ENCODE measurements at places on chromosomes 7 and 10.
A peak's percentile ranks its signal among the peaks of the same experiment; 100 is the strongest.

GRCh38 chr10:71219918-71220688, 7.7 kb downstream of the UNC5B start:
- no peak for DNase-seq

DNA sequence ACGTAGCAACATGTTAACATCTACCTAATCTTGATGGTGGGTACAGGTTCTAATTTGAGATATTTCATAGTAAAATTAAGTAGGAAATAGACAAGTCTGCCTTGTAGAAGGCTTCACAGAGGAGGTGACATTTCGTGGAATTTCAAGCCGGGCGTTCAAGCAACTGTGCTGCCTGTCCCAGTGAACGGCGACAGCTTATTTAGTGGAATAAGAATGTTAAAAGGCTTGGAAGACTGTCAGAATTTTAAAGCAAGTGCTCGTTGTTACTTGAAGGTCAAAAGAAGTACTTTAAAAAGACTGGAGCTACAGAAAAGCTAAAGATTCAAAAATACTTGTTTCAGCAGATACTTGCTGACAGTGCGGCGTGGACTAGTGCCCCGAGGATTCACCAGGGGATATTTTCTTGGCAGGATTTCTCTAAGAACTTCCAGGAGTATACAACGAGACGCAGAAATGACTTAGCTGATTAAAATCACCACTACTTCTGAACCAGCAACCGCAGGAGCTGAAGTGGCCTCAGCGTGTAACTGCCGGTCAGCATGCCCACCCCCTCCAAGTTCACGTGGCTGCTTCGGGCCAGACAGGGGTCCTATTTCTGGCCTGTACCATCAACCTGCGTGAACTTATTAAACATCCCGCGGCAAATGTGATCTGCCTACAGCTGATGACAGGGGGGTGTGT, 46.5 kb downstream of the CTBP2 start:
- no peak for DNase-seq

DNA sequence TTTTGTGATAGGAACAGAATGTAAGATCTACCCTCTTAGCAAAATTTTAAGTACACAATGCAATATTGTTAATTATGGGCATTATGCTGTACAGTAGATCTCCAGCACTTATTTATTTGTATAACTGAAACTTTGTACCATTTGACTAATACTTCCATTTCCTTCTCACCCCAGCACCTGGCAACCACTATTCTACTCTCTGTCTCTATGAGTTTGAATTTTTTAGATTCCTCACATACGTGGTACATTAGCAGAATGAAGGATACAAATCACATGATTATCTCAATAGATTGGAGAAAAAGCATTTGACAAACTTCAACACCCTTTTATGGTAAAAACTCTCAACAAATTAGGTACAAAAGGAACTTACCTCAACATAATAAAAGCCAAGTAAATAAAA, 90.3 kb upstream of the DLX6 start:
- DNase-seq, result no peak

DNA sequence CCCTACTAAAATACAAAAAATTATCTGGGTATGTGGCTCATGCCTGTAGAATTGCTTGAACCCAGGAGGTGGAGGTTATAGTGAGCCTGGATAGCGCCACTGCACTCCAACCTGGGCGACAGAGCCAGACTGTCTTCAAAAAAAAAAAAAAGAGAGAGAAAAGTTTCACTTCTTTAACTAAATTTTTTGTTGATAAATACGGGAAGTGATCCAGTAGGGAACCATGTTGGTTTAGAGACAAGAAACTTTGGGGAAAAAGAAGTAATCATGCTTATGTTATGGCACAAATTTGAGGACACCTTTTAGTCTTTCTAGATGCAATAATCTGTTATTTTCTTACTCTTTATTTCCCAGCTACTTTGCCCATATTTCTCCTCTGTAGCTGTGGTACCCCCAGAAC, 309.7 kb downstream of the TYW1 start:
- no peak for DNase-seq

DNA sequence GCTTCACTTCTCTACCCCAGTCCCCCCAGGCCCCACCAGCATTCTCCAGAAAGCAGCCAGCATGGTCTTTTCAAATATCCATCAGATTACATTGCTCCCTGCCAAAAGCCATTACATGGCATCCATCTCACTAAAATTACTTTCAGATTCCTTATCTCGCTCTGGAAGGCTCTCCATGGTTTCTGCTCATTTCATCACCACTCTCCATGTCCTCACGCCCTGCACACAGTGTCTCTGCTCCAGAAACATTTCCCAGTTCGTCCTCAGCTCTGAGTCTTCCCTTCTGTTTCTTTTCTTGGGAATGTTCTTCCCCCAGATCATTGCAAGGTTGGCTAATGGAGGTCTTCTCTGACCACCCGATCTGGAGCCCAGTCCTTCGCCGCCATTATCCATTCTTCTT, 499.1 kb downstream of the KCNMA1 start:
- no peak for DNase-seq

DNA sequence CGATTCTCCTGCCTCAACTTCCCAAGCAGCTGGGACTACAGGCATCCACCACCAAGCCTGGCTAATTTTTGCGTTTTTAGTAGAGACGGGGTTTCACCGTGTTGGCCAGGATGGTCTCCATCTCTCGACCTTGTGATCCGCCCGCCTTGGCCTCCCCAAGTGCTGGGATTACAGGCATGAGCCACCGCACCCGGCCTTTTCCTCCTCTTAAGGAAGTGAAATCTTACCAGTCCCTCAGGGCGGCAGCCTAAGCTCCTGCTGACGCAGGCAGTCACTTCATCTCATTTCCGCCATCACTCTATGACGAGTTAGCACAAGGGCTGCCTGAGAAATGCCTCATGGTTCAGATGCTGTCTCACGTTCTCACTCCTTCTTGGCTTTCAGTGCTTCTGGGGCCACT, 246.0 kb upstream of the SHH start:
- DNase-seq, result no peak

GRCh38 chr10:70661623-70662361, 10.5 kb upstream of the ADAMTS14 start:
- DNase-seq, result peak; percentile 46

GRCh38 chr10:125101581-125101980, 58.8 kb downstream of the CTBP2 start:
- DNase-seq, result no peak

GRCh38 chr10:116540814-116541213, 4.9 kb upstream of the PNLIP start:
- DNase-seq, result no peak
